ENCODE measurements at places on chromosomes 12 and 14.
A peak's percentile ranks its signal among the peaks of the same experiment; 100 is the strongest.

DNA sequence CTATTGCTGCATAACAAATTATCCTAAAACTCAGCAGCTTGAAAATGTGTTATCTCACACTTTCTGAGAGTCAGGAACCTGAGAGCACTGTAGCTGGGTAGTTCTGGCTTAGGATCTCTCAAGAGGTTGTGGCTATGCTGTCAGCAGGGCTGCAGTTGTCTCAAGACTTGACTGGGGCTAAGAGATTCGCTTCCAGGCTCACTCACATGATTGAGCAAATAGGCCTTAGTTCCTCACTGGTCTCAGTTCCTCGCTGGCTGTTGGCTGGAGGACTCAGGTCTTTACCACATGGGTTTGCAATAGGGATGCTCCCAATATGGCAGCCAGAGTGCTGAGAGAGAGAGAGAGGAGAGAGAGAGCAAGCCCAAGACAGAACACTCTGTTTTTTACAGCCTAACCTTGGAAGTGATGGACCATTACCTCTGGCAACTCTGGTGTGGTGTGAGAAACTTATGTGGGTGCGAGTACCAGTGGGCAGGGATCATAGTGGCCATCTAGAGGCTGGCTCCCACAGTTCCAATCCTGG, 15.9 kb upstream of the DHRS2 start:
- H3K4me1 ChIP-seq: no peaks in the 10 kb centered on the region
- H3K36me3 ChIP-seq: no peaks in the 10 kb centered on the region
- no peak overlapping the region for H3K4me3 ChIP-seq
- no peak overlapping the region for H3K27ac ChIP-seq

DNA sequence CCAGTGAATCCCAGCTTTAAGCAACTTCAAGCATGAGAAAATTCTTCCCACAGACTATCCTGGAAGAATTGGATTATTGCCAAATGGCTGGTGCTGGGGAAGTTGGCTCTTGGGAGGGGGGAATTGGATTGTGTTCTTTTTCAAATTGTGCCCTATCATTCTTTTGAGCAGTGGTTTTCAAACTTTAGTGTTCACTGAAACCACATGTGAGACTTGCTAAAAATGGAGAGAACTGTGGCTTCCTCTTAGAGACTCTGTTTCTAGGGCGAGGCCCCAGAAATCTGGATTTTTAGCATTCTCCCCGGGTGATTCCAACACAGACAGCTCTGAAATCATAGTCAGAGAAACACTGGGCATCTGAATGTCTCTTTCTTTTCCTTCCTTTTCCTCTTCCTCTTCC, 14.3 kb upstream of the OTUB2 start:
- peaks cover 22% of the 10 kb centered on the region for H3K27me3 ChIP-seq
- H3K4me1 ChIP-seq: peaks cover 41% of the 10 kb centered on the region
- DNase-seq: peak; percentile 43
- peaks cover 3% of the 10 kb centered on the region for H3K36me3 ChIP-seq
- peak overlapping the region; percentile 61 for H3K4me3 ChIP-seq

DNA sequence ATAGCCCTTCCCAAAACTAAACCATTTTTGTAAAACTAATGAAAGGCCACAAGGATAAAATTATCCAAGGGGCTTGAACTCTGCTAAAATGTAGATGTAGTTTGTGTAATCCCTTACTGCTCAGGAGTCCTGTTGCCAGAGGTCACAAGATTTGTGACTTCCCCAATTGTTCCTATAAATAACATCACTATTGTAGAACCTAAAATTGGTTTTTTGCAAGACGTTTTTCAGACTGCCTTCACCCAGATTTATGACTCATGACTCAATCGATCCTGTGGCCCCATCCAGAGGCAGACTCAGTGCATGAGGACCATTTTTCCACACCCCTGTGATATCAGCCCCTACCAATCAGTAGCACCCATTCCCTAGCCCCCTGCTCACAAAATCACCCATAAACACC, 61.5 kb upstream of the RASSF8 start:
- H3K4me1 ChIP-seq: no peaks in the 10 kb centered on the region
- no peak overlapping the region for H3K27ac ChIP-seq
- no peaks in the 10 kb centered on the region for H3K36me3 ChIP-seq
- no peak overlapping the region for H3K4me3 ChIP-seq
- no peaks in the 10 kb centered on the region for H3K27me3 ChIP-seq

DNA sequence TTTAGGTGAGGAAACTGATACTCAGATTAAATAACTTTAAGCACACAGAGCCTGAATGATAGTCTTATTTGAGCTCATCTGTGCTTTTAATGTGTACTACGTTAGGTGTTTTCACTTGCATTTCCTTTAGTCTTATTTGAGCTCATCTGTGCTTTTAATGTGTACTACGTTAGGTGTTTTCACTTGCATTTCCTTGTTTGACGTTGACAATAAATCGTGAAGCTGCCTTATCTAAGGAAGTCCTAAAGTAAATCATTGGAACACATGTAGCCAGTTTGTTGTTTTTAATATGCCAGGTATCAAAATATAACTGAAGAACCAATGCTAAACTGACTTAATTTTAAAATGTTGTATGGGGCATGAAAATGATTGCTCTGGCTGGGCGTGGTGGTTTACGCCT, 2.0 kb downstream of the RAP1B start:
- peak overlapping the region; percentile 95 for H3K27ac ChIP-seq
- peaks cover 33% of the 10 kb centered on the region for H3K36me3 ChIP-seq
- no peaks in the 10 kb centered on the region for H3K27me3 ChIP-seq

GRCh38 chr14:102929241-102930137, 7.0 kb downstream of the AMN start:
- DNase-seq: no peak
- H3K27me3 ChIP-seq: peaks cover 10% of the 10 kb centered on the region
- H3K4me1 ChIP-seq: no peaks in the 10 kb centered on the region
- H3K4me3 ChIP-seq: peak overlapping the region; percentile 72

DNA sequence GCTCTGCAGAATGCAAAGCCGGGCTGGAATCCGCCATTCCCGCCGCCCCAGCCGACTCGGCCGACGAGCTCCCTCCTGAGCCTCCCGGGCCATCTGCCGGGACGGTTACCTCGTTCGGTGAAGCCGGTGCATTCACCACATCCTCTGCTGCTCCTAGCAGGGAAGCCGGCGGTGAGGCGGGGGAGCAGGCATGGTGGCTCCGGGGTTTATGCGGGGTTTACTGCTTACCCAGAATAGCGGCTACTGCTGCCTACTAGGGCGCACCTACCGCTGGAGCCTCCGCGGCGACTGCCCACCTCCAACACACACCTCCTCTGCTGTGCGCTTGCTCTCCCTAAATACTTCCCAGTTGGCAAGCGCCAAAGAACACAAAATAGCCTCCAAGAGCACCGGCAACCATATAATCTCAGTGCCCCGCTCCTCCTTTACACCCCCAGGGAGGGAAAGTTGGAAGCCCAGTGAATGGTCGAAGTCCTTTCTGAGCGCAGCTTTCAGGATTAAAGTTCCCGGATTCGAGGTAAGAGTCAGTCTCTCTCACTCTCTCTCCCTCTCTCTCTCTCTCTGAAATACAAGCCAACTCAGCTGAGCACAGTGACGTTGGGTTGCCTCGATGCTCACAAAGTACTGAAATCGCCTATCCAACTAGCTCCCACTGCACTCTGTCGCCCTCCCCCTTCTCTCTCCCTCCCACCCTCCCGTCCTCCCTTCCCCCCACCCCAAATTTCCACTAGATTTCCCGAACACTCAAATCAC, at the start of gene TBX5:
Gene TBX5 (minus strand): TSS at position 626 of the 753 bp plus-strand sequence. CDS start 2,246 bp downstream, outside the sequence.
- H3K27ac ChIP-seq: no peak within 1 kb of the TSS
- no peak within 1 kb of the TSS for H3K4me3 ChIP-seq
- DNase-seq: no peak
- peaks cover 5% of the 10 kb centered on the region for H3K36me3 ChIP-seq
- H3K27me3 ChIP-seq: peaks cover 100% of the 10 kb centered on the region
- H3K4me1 ChIP-seq: no peaks in the 10 kb centered on the region

DNA sequence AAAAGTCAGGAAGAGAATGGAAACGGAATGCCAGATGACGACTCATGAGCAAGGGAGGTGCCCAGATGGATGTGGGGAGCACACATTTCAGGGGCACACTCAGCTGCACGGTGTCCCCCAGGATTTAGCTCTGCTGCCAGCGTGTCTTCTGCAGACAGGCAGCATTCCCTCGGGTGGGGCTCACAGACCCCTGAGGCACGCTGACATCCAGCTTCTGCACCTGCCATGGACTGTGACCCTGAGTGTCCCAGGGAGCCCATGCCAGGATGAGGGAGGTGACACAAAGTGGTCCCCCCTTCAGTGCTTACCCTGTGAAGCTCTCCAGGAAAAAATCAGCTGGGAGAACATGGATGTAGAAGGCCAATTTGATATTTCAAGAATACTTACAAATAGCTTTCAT, 84.2 kb downstream of the PIWIL1 start:
- no peak overlapping the region for H3K27ac ChIP-seq
- H3K36me3 ChIP-seq: peaks cover 1% of the 10 kb centered on the region
- no peak overlapping the region for H3K4me3 ChIP-seq
- no peak for DNase-seq

DNA sequence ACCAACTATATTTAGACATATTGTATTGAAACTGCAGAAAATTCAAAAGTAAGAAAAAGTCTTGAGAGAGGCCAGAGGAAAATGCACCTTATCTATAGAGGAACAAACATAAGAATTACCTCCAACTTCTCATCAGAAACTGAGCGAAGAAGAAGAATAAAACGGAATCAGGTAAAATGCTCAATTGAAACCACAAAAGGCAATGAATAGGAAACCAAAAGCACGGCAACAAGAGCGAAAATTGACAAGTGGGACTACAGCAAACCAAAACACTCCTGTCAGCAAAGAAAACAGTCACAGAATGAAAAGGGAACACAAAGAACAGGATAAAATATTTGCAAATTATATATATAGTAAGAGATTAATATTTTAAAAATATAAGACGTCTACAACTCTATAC, 61.9 kb upstream of the PARP11 start:
- H3K36me3 ChIP-seq: no peaks in the 10 kb centered on the region
- no peak for DNase-seq
- no peak overlapping the region for H3K27ac ChIP-seq
- H3K4me3 ChIP-seq: peak overlapping the region; percentile 18
- H3K27me3 ChIP-seq: peaks cover 54% of the 10 kb centered on the region

DNA sequence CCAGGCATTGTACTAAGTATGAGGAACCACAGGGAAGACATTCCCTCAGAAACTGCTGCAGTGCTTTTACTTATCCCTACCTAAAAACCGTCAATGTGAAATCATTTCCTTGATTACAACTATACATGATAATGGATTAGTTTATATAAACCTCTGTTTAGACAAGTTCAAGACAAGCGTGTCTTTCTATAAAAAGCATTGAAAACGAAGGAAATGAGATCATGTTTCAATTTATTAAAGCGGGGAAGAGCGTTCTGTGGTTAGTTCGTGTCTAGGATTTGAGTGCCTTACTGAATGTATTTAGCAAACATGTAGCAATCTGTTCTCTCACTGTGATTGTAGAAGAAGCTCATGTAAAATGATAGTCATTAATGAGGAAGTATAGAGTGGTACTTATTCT, 37.5 kb downstream of the GALC start:
- peaks cover 3% of the 10 kb centered on the region for H3K36me3 ChIP-seq
- DNase-seq: no peak
- H3K4me3 ChIP-seq: no peak overlapping the region
- H3K27me3 ChIP-seq: no peaks in the 10 kb centered on the region

DNA sequence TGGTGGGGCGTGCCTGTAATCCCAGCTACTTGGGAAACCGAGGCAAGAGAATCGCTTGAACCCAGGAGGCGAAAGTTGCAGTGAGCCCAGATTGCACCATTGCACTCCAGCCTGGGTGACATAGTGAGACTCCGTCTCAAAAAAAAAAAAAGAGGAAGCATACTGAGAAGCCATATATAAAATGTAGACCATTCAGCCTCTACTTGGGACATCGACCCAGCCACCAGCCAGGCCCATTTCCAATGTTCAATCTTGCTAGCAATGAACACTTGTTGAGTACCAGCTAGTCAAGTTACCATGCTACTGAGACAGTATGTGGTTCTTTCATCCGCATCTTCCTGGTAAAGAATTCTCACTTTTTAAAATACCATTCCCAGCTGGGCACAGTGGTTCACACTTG, 33.4 kb upstream of the RASSF8 start:
- no peak overlapping the region for H3K4me3 ChIP-seq
- H3K27me3 ChIP-seq: no peaks in the 10 kb centered on the region
- H3K4me1 ChIP-seq: no peaks in the 10 kb centered on the region
- DNase-seq: no peak

- H3K27me3 ChIP-seq: no peaks in the 10 kb centered on the region
- peaks cover 28% of the 10 kb centered on the region for H3K4me1 ChIP-seq
- no peak for DNase-seq
- no peaks in the 10 kb centered on the region for H3K36me3 ChIP-seq
These were observed 109.8 kb upstream of the FUT8 start for GRCh38 chr14:65302571-65303189.

DNA sequence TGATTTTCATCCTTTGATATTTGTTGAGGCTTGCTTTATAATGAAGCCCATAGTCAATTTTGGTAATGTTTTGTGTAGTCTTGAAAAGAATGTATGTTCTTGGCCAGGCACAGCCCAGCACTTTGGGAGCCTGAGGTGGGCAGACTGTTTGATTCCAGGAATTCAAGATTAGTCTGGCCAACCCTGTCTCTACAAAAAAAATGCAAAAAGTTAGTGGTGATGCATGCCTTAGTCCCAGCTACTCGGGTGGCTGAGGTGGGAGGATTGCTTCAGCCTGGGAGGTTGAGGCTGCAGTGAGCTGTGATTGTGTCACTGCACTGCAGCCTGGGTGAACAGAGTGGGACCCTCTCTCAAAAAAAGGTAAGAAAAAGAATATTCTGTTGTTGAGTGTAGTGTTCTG, 10.8 kb downstream of the ETNK1 start:
- DNase-seq: no peak
- no peak overlapping the region for H3K4me3 ChIP-seq
- H3K36me3 ChIP-seq: peaks cover 8% of the 10 kb centered on the region
- H3K27me3 ChIP-seq: no peaks in the 10 kb centered on the region

GRCh38 chr14:20997115-20997514, 2.0 kb upstream of the SLC39A2 start:
- no peak overlapping the region for H3K4me3 ChIP-seq
- DNase-seq: no peak
- peaks cover 5% of the 10 kb centered on the region for H3K4me1 ChIP-seq
- H3K27me3 ChIP-seq: no peaks in the 10 kb centered on the region

DNA sequence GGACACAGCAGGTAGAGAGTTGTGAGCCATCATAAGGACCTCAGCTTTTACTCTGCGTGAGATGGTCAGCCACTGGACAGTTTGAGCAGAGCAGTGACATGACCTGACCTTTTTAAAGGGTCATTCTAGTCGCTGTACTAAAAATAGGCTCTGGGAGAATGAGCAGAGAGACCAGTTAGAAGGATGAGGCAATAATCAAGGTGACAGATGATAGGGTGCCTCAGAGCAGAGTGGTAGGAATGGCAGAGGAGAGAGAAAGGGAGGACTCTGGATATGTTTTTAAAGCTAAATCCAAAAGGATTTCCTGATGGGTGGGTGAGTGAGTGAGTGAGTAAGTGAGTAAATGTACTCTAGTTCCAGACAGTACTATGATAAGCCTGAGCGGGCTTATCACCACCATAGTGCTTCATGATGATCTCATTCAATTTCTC, 83.6 kb upstream of the ARHGAP5 start:
- no peak overlapping the region for H3K27ac ChIP-seq
- H3K27me3 ChIP-seq: peaks cover 30% of the 10 kb centered on the region
- no peaks in the 10 kb centered on the region for H3K36me3 ChIP-seq
- H3K4me3 ChIP-seq: no peak overlapping the region
- DNase-seq: no peak

- H3K4me1 ChIP-seq: no peaks in the 10 kb centered on the region
- H3K27ac ChIP-seq: no peak overlapping the region
- peaks cover 41% of the 10 kb centered on the region for H3K27me3 ChIP-seq
- no peaks in the 10 kb centered on the region for H3K36me3 ChIP-seq
- DNase-seq: no peak
These were observed 242.0 kb downstream of the NEDD1 start for GRCh38 chr12:97148941-97149559.

- no peak overlapping the region for H3K4me3 ChIP-seq
- H3K27me3 ChIP-seq: no peaks in the 10 kb centered on the region
- peaks cover 16% of the 10 kb centered on the region for H3K36me3 ChIP-seq
- no peaks in the 10 kb centered on the region for H3K4me1 ChIP-seq
- no peak overlapping the region for H3K27ac ChIP-seq
- no peak for DNase-seq
These were observed 74.4 kb downstream of the POLR3B start for GRCh38 chr12:106431839-106432411.
